Fibroblast of skin of scalp (primary cell): ENCODE measurements at places on chromosomes 5 and 9.

DNA sequence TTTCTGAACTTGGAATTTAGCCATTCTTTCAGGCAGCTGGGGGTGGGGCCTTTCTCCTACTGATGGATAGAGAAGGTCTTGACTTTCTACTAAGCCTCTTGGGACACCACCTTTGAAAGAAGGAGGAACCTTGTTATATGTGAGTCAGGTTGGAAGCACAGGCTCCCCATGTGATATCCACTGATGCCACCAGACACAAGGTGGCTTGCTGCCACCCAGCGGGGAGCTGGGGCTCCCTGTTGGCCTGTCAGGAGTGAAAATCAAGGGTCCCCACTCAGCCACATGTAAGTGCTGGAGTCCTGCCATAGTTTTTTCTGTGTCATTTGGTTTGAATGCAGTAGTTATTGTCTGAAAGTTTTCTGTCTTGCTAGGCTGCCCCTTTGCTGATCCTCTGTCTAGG lies 252.4 kb upstream of the NFIL3 start:
- no peak for DNase-seq

DNA sequence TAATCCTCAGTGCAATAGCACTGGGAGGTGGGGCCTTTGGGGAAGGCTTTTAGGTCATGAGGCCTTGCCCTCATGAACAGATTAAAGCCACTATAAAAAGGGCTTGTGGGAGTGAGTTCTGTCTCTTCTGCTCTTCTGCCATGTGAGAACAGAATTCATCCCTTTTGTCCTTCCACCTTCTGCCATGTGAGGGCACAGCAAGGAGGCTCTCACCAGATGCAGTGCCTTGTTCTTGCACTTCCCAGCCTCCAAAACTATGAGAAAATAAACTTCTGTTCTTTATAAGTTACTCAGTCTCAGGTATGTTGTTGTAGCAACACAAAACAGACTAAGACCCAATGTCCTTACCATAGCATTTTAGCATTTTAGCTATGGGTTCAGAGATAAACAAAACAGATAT lies 81.7 kb upstream of the CPLX2 start:
- DNase-seq = no peak

GRCh38 chr9:123335193-123335985 lies 20.6 kb upstream of the CRB2 start:
- peak; percentile 86 for DNase-seq

GRCh38 chr9:120379611-120380010 lies 200.4 kb downstream of the CDK5RAP2 start:
- no peak for DNase-seq

DNA sequence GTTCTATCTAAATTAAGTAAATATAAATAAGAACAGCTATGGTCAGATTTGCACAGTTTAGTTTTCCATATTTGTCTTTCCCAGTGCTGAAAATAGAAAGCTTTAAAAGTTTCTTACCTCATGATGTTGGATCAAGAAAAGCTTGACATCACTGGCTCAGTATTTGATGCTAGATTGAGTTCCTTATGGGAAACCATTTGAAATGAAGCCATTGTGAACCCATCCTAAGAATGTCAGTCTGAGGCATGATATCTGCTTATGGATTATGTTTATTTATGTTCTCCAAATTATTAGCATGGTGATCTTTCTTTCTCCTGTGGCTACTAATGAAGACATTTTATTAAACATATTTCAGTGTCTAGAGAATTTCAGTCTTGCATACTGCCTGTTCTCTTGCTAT lies 143.0 kb downstream of the ADAMTSL1 start:
- DNase-seq = no peak

DNA sequence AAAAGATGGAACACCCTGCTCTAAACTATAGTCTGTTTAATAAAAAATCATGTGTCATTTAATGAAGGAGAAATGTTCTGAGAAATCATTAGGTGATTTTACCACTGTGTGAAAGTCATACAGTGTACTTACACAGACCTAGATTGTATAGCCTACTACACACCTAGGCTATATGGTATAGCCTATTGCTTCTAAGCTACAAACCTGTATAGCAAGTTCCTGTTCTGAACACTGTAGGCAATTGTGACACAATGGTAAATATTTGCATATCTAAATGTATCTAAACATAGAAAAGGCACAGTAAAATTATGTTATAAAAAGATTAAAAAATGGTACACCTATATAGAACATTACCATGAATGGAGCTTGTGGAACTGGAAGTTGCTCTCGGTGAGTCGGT lies 40.6 kb downstream of the EFNA5 start:
- no peak for DNase-seq

- no peak for DNase-seq
These were observed 76.0 kb downstream of the C9orf153 start for GRCh38 chr9:86183229-86184137.
